ENCODE measurements at places on chromosomes 2 and 18.
A peak's percentile ranks its signal among the peaks of the same experiment; 100 is the strongest.

DNA sequence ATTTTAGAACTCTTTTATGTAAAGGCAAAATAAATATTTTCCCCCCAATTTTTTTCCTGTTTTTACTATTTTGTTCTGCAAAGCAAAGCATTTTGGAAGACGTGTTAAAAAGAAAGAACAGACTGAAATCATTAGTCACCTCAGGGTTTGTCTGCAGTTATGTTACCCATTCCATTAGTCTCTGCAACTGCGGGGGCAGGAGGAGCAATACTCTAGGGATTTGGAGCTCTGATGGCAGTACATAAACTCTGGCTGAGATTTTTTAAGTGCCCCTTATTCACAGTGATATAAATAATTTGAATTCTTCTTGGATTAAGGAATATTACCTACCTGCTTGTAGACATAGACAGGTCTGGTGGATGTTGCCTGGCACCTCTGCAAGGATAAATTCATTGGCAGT is 88.0 kb upstream of the CELF4 start:
- DNase-seq = no peak

DNA sequence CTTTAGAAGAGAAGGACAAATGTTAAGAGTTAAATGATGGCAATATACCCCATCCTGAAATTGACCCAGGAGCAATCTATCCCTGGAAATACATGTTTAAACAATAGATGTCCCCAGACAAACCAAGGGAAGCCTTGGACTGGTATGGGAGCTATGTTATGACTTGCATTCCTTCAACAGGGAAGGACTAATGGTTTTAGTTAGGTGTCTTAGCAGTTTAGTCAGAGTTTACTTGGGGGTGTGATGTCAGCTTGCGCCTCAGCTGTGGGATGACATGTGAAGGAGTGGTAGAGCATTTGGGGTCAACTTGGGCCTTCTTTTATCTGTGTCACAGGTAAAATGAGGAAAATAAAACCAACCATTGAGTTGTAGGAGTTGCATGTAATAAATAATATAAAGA is 36.8 kb downstream of the SPC25 start:
- DNase-seq = no peak

DNA sequence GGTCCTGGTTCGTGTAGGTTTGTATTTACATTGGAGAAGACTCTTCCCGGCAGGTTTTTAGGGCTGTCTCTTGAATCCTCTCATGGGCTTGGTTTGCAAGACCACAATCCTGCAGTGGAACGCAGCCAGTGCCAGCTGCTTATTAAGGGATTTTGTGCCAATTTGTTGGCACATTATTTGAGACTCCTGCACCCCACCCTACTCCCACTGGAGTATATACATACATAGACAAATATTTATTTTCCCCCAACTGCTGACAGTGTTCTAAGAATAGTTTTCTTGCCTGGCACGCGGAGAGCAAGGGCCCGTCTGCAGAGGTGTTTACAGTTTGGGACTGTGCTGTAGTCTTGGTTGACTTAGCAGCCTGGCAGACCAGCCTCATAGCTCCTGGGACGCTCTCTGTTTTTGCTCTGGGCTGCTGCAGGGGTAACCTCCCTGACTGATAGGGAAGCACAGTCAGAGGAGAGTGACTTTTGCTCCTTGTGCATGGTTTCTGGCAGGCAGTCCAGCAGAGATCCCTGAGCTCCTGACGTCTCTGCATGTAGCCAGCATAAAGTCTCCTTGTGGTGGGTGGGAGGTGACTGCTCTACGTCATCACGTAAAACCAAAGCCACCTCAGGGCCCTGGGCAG is 1.9 kb downstream of the LDLRAD4 start:
- DNase-seq = no peak

DNA sequence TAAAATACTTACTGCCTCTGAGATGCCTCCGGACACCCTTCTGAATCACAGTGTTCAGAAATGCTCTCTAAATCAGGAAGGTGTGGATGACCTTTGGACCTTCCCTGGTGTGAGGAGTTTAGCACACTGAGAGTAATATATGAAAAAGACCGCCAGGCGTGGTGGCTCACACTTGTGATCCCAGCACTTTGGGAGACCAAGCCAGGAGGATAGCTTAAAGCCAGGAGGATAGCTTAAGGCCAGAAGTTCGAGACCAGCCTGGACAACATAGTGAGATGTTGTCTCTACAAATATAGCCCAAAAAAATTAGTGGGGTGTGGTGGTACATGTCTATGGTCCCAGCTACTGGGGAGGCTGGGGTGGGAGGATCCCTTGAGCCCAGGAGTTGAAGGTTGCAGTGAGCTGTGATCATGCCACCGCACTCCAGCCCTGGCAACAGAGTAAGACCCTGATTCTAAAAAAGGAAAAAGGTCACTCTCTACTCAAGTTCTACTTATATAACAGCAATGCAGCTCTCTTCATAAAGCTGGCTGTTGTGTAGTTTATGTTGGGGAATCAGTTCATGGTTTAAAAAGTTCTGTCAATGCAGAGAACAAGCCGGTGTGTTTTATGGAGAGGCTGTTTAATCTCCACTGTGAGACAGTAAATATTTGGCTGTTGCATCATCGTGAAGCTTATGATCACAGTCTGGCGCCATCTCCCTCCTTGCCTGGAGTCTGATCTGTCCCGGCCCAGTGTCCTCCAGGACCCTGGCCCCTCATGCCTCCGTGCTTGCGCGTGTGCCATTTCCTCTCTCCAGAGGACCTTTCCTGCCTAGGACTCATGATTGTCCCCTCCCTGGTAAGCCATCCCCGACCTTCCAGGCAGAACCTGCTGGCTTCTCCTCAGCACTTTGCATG is 184.5 kb downstream of the FAM210A start:
- no peak for DNase-seq

GRCh38 chr18:50749421-50749820 is 70.4 kb downstream of the MRO start:
- DNase-seq = no peak

DNA sequence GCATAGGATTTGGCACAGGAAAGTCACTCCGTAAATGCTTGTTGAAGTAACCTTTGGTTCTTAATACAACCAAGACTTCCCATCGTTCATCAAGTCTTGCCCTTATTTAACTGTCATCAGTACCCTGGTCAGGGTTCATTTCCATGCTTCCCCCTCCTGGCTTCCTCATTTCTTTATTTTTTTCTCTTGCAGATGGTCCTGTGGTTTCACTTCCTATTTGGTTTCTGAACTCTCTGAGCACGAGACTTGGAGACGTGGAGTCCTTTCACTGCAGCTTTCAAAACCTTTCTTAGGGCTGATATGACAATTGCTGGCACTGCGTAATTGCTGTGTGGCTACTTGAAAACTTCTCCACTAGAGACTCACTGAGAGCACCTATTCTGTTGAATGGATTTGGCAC is 59.9 kb upstream of the PID1 start:
- DNase-seq = no peak

DNA sequence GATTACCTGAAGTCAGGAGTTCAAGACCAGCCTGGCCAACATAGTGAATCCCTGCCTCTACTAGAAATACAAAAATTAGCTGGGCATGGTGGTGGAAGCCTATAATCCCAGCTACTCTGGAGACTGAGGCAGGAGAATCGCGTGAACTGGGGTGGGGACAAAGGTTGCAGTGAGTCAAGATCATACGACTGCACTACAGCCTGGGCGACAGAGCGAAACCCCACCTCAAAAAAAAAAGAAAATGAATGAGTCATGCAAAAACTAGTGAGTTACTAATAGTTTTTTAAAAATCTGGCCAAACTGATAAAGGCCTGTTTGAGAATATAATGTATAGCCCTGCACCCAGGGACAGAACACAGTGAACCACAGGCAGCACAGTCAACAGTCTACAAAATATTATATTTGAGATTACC is 17.5 kb downstream of the AFG3L2 start:
- DNase-seq = no peak

DNA sequence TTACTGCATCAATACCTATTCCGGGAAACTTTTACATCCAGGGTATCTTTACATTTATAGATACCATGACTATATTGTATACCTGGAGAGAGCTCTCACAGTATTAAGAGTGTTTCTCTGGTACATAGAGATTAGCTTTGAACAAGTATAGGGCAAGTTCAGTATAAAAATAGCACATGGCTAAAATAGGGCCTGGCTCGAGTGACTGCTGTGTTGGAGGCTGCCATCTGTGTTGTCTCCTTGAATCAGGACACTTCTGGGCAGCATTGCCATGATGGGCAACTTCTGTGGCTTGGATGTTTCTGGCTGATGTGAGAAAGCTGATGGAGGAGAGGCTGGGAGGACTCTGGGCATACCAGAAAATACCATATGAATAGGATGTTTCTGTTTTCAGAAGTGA is 18.7 kb downstream of the ARHGAP28 start:
- DNase-seq = no peak

- DNase-seq = no peak
Observed at GRCh38 chr18:3814816-3815215, 364.8 kb downstream of the TGIF1 start.

GRCh38 chr2:66387016-66387753 is 47.7 kb upstream of the MEIS1 start:
- DNase-seq = no peak

DNA sequence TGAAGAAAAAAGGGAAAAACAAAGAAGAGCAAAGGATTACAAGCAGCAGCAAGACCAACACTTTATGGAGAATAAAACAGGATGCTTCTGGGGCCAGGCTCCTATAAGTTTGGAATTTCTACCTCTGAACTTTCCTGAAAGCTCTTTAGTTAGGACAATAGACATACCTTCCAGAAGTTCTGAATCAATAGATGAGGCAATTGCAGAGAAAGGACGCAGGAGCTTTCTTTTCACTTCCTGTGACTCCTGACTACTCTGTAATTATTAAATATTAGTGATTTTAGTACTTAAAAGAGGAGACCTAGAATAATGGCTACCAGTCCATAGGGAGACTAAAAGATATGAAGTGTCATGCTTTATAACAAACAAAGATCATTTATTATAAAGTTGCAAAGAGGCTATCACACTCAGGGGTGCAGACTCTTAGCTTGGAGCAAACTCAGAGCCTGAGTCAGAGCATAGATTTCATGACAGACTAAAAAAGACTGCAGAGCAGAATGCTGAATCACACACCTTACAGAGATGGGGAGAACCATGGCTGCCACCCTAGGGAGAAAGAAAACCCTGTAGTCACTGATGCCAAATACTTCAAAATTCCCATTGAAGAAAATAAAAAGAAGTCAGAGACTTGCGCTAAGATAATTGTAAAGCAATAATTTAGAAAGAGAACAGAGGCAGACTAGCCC is 52.5 kb upstream of the FAM136A start:
- no peak for DNase-seq

GRCh38 chr2:47028846-47029560 is 113.4 kb upstream of the MCFD2 start:
- DNase-seq = no peak

DNA sequence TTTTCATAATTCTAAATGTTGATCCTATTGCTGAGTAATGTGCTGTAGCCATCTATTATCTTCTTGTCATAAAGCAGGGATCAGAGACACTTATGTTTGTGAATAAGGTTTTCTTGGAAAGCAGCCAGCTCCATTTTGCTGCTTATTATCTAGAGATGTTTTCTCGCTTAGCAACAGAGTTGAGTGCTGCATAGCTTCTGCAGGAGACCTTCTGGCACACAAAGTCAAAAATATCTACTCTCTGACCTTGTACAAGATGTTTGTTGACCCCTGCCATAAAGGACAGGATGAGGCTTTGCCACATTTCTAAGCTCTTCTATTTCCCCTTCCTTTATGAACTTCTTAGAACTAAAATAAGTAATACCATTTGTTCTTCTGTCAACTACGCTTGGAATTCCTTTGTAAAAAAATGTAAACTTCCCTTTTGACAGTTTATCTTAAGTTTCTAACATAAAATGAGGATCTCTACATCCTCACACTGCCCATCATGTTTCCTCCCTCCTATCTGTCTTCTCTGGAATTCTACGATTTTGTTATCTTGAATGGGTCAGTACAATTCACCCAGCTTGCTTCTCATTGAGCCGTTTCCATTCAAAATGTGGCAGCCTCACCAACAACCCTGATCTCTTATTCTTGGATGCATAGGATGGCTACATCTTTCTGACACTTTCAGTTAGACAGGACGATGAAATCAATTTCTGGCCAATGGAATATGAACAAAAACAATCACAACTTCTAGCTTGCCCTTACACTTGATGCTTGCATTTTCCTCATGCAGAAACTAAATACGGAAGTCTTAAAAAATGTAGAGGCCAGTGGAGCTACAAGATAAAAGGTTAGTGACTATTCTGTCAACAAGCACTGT is 1377.0 kb downstream of the SUCLG1 start:
- DNase-seq = peak; percentile 63

DNA sequence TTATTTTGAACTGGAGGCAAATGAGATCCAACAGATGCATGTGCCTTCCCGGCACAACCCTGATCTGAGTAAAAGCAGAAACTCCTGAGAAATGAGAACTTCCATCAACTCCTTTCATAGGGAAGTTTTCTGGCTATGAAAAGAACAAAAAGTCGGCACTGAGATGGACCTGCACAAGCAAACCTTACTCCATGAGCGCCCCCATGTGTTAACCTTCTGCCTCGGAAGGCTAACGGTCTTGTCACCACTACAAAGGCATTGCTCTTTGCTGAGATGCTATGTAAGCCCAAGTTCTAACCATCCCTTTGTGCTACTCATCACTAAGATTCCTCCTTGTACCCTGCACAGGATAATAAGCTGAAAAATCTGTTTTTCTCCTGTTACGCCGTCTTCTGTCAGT is 57.3 kb upstream of the SULT1C3 start:
- DNase-seq = no peak

DNA sequence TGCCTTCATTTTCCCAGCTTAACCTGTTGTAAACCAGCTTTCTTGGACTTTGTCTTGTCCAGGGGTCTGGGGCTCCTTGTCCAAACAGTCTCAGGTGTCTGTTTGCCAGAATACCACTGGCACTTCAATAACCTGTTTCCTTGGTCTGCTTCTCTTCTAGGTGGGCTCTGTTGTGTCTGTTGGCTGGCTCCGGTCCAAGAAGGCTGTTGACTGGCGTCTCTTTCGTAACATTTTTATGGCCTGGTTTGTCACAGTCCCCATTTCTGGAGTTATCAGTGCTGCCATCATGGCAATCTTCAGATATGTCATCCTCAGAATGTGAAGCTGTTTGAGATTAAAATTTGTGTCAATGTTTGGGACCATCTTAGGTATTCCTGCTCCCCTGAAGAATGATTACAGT is 17.0 kb downstream of the SLC20A1 start:
- no peak for DNase-seq

DNA sequence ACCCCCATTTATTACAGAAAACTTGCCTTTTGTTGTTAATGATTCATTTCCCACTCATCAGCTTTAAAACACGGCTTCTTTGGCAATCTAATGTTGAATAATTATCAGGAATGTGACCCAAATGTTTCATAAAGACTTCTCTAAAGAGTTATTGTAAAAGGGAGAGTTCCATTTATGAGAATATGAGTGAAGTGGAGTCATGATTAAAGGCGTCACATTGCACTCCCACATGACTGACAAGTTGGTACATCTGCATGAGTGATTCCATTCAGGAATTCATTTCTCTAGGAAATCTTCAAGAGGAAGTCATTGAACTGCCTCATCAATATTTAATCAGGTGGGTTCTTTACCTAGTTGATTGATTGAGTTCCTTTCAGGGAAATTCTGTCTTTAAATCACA is 184.8 kb downstream of the LNPK start:
- no peak for DNase-seq

GRCh38 chr18:8073167-8073566 is 506.1 kb downstream of the PTPRM start:
- no peak for DNase-seq

Measured in retinal pigment epithelial cell (primary cell).